Frontal cortex (tissue), 4 donors: ENCODE measurements at places on chromosomes 7 and 10.

- DNase-seq: no peak
These were observed 1.7 kb downstream of the URGCP start for GRCh38 chr7:43904533-43905208.

GRCh38 chr10:58956926-58957325 is 219.5 kb upstream of the PHYHIPL start:
- no peak for DNase-seq

GRCh38 chr10:102230264-102230860 is 4.3 kb downstream of the ELOVL3 start:
- peak; percentile 34 for DNase-seq

DNA sequence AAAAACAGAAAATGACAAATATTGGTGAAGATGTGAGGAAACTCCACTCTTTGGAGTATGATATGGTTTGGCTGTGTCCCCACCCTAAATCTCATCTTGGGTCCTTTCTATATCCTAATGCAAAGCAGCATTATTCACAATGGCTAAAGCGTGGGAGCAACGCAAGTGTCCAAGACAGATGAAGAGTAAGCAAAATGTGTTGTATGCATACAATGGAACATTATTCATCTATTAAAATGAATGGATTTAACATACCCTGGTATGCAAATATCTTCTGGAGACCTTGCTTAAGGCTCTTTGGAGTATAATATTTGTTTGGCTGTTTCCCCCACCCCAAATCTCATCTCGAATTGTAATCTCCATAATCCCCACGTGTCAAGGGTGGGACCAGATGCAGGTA is 839.8 kb upstream of the POM121L12 start:
- no peak for DNase-seq

DNA sequence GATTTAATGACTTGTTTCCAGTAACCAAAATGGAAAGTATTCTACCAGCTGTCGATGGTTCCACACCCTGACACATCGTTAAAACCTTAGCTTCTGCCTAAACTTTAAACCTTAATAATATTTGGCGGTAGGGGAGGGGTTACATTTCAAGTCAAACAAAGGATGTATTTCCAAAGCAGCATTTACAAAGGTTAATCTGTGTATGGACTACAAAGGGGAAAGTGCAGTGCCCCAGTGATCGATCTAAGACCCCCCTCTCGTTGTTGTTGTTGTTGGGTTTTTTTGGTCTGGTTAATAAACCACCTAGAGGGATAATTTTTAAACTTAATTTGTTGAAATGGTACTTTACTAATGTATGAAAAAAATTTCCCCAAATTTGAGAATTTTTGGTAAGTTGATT is 1.1 kb upstream of the STEAP2 start:
- no peak for DNase-seq

DNA sequence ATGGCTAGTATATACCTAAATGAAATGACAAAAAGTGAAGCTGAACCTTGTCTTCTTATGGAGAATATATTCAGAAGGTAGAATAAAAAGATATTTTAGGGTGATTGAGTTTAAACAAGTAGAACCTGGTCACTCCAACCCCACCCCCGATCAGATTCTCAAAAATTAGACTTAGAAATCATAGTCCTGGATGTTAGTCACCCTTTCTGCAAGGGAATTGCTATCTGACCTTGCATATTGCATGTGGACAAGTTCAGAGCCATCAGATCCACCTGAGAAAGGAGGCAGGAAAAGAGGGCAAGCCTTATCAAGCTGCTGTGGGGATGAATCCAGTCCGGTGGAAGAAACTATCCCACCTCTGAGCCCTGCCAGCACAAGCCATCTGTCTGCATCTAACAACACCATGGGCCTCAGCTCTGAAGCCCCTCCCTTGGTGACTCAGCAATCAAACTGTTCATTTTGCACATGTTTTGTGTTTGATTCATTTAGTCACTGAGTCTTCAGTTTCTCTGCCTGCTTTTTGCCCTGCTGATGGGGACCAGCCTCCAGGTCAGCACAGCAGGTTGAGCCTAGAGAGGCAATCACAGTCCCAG is 727.3 kb downstream of the AUTS2 start:
- no peak for DNase-seq

DNA sequence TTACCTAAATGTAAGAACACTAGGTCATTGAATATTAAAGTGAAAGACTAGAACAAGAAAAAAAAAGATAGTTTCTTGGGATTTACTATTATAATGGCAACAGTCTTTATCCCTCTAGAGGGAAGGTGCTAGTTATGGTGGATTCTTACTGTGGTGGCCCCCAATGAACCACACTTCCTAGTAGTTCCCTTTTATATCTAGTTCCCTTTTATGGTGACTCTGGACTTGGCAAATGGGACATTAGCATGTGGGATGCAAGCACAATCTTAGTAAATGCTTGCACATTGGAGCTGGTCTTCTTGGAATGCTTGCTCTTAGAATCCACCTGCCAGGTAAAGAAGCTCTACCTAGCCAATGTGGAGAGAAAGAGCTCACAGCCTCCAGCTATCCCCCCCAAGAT is 430.2 kb downstream of the LRMDA start:
- DNase-seq: no peak
